A549 (cell line): ENCODE measurements at places on chromosomes 2 and 18.

- DNase-seq, result no peak
Measured at GRCh38 chr18:74790451-74790850, 192.8 kb downstream of the ZNF407 start.

DNA sequence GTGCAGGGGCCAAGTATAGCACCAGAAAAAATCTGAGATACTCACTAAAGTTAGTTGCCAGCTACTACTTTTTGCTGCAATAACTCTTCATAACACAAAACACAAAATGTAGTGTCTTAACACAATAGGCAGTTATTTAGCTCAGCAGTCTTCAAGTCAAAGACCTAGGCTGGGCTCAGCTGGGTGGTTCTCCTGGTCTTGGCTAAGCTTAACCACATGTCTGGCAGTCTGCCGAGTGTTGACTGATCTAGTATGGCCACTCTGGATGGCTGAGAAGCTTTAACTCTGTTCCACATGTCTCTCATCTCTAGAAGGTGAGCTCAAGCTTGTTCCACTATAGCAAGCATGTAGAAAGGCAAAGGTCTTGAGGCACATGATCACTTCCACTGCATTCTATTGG, 451.6 kb downstream of the SOX11 start:
- no peak for DNase-seq

- no peak for DNase-seq
Measured at GRCh38 chr2:195151711-195152110, 505.3 kb upstream of the SLC39A10 start.

DNA sequence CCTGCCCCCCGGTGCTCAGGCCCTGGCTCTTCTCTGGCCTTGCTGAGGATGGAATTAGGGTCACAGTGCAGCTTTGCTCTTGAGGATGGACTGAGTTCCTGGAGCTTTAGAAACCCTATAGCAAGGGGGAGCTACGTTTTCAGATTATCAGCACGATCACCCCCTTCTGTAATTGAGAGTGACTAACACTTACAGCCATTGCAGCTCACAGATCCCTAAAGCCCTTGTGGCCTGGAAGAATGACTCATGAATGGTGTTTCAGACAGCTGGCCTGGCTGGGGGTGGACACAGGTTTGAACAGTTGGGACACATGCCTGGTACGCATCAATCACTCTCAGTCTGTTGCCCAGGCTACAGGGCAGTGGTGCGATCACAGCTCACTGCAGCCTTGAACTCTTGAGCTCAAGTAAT, 79.7 kb upstream of the IGFBP5 start:
- DNase-seq, result peak; percentile 46

GRCh38 chr2:124193706-124194105, 168.6 kb downstream of the CNTNAP5 start:
- no peak for DNase-seq
